ENCODE measurements at places on chromosomes 16 and 17.

- H3K27ac ChIP-seq, result peak overlapping the region; percentile 70
- peaks cover 21% of the 10 kb centered on the region for H3K36me3 ChIP-seq
- DNase-seq, result no peak
- peaks cover 21% of the 10 kb centered on the region for H3K27me3 ChIP-seq
These were observed 45.5 kb downstream of the KATNIP start for GRCh38 chr16:27595475-27595874.

DNA sequence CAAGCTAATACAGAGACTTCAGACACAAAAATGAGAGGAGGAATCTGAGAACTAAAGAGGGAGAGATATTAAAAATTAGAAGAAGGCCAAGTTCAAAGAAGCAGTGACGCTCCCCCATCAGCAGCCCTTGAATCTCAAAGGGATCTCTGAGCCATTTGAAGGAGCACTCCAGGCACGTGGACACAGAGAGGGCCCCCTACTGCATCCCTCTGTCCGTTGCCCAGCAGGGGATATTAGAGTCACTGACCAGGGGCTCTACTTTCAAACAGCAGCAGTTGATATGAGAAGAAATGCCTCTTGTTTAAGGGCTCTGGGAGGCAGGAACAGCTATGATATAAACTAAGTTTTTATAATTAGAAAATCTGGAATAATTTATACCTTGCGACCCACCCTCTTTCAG lies 479.0 kb upstream of the SALL1 start:
- peaks cover 5% of the 10 kb centered on the region for H3K27me3 ChIP-seq
- H3K4me1 ChIP-seq, result peaks cover 45% of the 10 kb centered on the region
- DNase-seq, result no peak
- peaks cover 28% of the 10 kb centered on the region for H3K36me3 ChIP-seq
- no peak overlapping the region for H3K4me3 ChIP-seq
- no peak overlapping the region for H3K27ac ChIP-seq

DNA sequence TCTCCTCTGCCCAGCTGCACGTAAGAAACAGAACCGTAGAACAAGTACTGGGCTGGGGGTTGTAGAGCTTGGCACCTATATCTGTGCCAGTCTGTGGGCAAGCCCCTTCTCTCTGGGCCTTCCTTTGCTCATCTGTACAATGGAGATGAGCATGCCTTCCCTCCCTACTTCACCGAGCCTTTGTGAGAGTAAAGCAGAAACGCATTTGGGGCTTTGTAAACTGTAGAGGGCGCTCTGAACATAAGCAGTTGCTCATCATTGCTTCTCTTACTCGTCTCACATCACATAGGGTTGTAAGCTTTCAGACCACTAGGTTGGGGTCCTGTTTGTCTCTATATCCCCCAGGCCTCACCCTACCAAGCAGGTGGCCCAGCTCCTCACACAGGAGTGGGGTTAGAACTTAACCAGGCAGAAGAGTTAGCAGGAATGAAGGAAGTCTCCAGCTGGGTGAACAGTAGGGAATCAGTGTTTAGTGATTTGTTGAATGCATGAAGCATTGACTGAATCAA lies 15.1 kb downstream of the SAMD14 start:
- no peak overlapping the region for H3K27ac ChIP-seq
- H3K36me3 ChIP-seq, result peaks cover 15% of the 10 kb centered on the region
- peak; percentile 37 for DNase-seq
- peaks cover 58% of the 10 kb centered on the region for H3K4me1 ChIP-seq
- no peak overlapping the region for H3K4me3 ChIP-seq

GRCh38 chr17:81228834-81229665 lies 6.3 kb upstream of the CEP131 start:
- DNase-seq, result no peak
- H3K27me3 ChIP-seq, result peaks cover 6% of the 10 kb centered on the region
- no peak overlapping the region for H3K4me3 ChIP-seq
- peaks cover 32% of the 10 kb centered on the region for H3K36me3 ChIP-seq
- H3K4me1 ChIP-seq, result peaks cover 10% of the 10 kb centered on the region
- H3K27ac ChIP-seq, result no peak overlapping the region

DNA sequence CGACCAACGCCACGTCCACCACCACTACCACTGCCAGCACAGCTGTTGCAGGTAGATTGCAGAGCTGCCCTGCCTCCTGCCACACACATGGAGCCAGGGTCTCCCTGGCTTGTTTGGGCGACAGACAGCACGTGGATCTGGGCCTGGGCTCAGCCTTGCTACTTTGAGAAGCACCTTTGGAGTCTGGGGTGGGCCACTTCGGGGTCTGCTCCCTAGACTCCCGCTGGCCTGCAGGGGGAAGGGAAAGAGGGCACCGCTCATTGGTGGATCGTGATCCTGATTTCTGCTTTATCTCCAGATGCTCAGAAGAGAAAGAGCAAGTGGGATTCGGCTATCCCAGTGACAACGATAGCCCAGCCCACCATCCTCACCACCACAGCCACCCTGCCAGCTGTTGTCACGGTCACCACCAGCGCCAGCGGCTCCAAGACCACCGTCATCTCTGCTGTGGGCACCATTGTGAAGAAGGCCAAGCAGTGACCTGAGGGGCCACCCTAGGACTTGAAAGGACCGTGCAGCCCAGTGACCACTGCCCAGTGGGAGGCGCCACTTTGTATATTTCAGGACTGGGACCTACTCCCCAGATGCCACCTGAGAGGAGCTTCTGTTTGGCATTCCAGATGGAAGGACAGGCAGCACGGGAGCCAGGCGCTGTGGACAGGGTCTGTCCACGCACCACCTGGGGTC lies 15.1 kb upstream of the ITGB4 start:
- no peak overlapping the region for H3K4me3 ChIP-seq
- no peak for DNase-seq
- no peak overlapping the region for H3K27ac ChIP-seq
- H3K36me3 ChIP-seq, result peaks cover 46% of the 10 kb centered on the region
- H3K4me1 ChIP-seq, result no peaks in the 10 kb centered on the region
- H3K27me3 ChIP-seq, result peaks cover 7% of the 10 kb centered on the region
